Stimulated activated CD4-positive, alpha-beta T cell treated with anti-CD3 and anti-CD28 coated beads, Interleukin-12 subunit alpha, Interleukin-12 subunit beta, amount 100 ng/mL, for 24 hours (primary cell): ENCODE measurements at places on chromosomes 6 and 20.
A peak's percentile ranks its signal among the peaks of the same experiment; 100 is the strongest.

- DNase-seq = peak; percentile 73
These were observed 25.3 kb upstream of the SLCO4A1 start for GRCh38 chr20:62616728-62617621.

DNA sequence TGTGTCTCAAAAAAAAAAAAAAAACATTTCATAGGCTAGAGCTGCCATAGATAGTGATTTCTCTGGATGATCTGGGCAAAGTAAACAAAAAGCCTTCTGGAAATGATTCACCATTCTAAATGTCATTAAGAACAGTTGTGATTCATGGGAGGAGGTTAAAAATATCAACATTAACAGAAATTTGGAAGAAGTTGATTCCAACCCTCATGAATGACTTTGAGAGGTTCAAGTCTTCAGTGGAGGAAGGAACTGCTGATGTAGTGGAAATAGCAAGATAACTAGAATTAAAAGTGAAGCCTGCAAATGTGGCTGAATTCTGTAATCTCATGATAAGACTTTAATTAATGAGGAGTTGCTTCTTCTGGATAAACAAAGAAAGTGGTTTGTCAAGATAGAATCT lies 26.8 kb upstream of the MMP24 start:
- DNase-seq = no peak

- DNase-seq = no peak
These were observed 32.6 kb upstream of the FUCA2 start for GRCh38 chr6:143544011-143544696.

GRCh38 chr6:157825243-157825904 lies 2.3 kb downstream of the SNX9 start:
- no peak for DNase-seq

DNA sequence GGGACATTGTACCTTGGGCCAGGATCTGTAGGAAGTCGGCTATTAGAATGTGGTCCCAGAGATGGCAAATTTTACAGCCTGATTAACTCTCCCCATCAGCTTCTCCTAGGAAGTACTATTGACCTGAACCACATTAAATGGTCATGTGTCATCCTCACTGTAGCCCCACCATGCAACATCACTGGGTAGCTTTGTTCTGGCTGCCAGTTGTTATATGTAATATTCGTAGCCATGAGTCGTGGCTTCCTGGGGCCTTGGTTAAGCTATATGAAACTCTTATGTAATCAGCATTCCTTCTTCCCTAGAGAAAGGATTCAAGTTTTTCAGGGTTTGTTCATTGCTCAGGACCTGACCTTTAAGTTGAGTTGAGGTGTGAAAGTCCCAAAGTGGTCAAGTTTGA lies 125.7 kb downstream of the ANKS1A start:
- no peak for DNase-seq

GRCh38 chr6:32192608-32193039 lies at the start of gene GPSM3:
Gene GPSM3, minus strand, starts transcription at chr6:32192643. Its CDS starts 130 bp downstream, at chr6:32192513.
- DNase-seq = no peak

- no peak for DNase-seq
These were observed 196.8 kb downstream of the FARS2 start for GRCh38 chr6:5457983-5458683.
